ENCODE measurements at places on chromosomes 4 and X.

DNA sequence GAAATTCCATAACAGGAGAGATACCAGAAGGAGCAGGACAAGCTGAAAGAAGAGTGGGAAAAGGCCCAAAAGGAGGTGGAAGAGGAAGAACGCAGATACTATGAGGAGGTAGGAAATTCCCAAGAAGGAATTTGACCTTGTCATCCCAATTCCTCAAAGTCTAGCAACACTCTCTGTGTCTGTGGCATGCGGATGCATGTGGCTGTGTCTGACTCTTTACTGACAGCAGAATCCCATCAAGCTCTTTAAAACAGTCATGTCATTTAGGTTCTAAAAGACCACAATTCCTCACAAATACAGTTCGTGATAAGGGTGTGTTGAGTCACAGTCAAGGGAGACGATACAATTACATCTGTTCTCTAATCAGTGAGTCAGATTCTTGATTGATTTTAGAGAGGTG is 68.5 kb downstream of the PHOX2B start:
- no peak for DNase-seq

DNA sequence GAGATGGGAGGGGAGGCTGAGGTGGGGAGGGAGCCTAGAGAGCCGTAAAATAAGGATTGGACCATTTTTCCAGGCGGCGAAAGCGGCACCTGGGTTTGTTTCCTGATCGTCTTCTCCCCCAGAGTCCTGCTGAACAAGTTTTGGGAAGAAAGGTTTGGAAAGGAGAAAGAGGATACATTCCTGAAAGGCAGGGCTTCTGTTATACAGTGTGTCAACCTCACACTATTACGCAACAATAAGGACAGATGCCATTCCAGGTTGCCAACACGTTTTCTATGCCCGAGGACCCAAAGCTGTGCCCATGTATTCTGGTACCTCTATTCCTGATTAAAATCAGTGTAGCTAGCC is 658 bp downstream of the SCOC start:
- no peak for DNase-seq

- no peak for DNase-seq
These were observed 336.4 kb upstream of the AGA start for GRCh38 chr4:177778623-177779022.

- no peak for DNase-seq
These were observed 390.1 kb downstream of the PDGFC start for GRCh38 chr4:156581282-156582063.

GRCh38 chr4:14925471-14925870 is 76.8 kb upstream of the CPEB2 start:
- no peak for DNase-seq

DNA sequence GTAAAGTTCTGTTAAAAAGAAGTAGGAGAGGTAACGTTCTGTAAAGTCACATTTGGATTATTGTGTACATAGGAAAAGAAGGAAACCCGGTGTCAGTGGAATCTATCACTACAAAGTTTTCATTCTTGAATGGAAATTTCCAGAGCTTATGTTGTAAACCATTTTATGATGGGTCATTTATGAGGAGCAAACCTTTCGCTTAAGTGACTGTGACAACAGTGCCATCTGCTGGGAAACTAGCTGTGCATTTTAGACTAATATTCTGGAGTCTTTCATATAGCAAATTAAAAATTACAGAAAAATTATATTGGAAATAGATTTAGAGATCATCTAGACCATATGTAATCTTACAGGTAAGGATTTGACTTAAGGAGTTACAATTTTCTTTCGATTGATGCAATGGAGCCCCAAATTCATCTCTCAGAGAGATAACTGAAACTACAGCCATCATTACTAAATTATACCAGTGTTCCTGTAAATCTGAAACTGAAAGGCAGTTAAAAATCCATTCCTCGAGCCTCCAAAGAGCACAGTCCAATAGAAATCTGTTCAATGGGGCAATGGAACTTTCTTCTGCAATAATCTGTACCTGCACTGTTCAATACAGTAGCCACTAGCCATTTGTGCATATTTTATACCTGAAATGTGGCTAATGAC is 26.9 kb downstream of the ASB9 start:
- peak; percentile 56 for DNase-seq

DNA sequence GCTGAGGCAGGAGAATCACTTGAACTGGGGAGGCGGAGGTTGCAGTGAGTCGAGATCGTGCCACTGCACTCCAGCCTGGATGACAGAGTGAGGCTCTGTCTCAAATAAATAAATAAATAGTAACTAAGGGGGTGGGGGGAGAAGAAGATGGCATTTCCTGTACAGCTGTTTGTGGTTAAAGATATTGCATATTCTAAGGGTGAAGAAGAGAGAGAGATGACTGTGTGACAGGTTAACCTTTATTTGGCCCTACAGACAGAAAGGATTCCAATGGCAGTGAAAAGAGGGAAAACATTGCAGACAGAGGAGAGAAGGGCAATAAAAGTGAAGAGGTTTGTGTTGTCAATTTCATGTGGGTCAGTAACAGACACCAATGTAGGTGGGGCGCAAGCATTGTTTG is 9.4 kb downstream of the TASL start:
- DNase-seq, result no peak

- peak; percentile 24 for DNase-seq
These were observed 75.2 kb downstream of the INTS12 start for GRCh38 chr4:105633241-105633640.

DNA sequence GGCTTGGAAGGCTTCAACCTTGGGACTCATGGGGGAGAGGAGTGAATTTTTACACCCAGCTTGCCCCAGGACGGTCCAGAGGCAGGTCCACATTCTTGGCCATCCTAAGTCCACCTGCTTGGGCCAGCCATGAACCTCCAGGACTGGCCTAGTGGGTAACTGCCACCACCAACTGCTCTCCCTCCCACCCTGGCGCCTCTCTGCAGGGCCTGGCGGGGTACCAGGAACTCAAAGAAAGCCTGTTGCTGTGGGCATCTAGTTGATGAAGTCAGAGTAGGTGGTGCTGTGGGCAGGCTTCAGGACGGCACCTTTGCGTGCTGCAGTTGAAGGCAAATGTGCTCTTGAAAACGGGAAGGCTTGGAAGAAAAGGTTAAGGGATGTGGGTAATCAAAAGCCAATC is 12.0 kb downstream of the BCOR start:
- no peak for DNase-seq

GRCh38 chr4:88674565-88674964 is 23.1 kb downstream of the NAP1L5 start:
- DNase-seq, result no peak

DNA sequence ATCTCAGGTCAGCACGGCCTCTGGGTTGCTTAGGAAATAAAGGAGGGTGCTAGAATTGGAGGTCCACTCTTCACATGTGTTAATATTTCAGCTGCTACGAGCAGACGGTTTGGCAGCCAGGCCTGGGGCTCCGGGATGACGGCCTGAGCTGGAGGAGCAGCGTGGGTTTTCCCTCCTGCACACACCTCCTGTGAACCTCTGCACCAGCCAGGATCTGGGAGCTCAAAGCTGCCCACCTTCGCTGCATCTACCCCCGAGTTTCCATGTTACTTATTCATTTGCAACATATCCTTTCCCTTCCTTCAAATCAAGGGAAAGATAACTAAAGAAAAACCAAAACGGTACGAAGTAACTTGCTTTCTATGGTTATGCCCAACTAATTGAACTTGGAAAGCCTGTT is 13.6 kb downstream of the STOX2 start:
- DNase-seq, result no peak

GRCh38 chrX:55697381-55697780 is 20.2 kb upstream of the RRAGB start:
- no peak for DNase-seq

DNA sequence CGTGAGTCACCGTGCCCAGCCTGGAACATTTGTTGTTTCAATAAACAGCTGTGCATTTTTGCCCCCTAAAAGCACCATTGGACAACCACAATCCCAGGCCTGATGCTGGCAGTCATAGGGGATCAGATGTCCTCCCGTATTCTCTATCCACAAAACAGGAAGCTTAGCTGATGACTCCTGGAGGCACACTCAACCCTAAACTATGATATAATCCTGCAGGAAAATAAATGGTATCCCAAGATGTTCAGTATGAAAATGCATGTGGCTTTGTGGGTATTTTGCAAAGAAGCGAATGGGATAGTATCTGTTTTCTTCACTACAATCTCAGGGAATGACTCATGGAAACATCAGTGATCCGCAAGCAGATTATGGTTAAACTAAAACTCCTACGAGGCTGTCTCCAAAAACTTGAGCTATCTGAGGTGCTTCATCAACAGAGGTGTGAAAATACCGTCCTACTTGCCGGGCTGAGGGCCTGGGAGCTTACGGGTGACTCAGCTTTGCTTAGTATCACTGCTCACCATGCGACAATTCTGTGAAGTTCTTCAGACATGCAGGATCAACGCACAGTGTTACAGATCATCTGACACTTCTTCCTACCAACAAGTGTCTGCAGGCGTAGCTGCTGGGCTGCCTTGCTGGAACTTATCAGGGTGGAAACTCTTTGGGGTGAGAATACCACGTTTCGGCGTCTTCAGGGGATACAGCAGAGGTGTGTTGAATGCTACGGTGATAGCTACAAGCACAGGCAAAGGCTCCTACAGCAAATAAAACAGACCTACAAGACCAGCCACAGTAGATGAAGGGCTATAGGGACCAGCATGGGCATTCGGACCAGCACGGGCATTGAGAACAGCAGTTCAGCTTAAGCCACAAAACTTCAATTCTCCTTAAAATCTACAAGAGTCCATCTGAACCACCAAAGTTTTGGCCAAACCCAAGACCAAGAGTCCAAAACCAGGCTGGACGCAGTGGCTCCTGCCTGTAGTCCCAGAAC is 148.5 kb downstream of the DHRSX start:
- peak; percentile 71 for DNase-seq

- peak; percentile 57 for DNase-seq
These were observed 12.0 kb downstream of the EREG start for GRCh38 chr4:74376888-74377483.

DNA sequence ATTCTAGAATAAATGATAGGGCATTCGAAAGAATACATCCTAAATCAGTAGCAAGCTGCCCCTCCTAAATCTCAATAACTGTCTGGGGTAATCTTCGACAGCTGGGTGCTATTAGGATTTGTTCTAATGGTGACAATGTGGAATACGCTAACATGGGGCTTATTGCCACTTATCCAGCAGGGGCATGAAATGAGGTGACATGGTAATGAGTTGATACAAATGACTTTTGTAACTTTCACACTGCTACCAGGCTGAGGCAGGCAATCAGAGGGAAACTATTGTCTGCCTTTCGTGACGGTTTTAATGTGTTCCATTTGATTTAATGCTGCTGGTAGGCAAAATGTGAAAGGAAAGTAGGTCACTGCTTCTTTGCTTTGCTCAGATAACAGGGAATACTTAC is 1047.4 kb upstream of the PABPC4L start:
- DNase-seq, result no peak

GRCh38 chr4:87260477-87260876 is 40.1 kb upstream of the KLHL8 start:
- DNase-seq, result no peak

DNA sequence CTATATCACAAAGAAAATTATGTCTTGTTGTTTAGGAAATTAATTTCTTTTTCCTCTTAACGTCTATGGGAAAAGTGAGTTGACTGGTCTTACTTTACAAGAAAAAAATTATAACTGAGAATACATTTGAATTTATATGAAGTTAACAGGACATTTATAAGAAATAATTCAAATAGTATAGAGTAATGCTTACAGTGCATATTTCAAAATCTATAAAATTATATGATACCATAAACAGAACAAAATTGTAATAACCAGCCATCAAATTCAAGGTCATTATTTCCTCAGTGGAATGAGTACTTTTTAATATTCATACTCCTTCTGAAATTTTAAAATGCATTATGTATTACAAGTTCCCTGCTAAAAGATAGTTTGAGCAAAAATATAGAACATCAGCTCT is 884.5 kb downstream of the TECRL start:
- DNase-seq, result no peak

DNA sequence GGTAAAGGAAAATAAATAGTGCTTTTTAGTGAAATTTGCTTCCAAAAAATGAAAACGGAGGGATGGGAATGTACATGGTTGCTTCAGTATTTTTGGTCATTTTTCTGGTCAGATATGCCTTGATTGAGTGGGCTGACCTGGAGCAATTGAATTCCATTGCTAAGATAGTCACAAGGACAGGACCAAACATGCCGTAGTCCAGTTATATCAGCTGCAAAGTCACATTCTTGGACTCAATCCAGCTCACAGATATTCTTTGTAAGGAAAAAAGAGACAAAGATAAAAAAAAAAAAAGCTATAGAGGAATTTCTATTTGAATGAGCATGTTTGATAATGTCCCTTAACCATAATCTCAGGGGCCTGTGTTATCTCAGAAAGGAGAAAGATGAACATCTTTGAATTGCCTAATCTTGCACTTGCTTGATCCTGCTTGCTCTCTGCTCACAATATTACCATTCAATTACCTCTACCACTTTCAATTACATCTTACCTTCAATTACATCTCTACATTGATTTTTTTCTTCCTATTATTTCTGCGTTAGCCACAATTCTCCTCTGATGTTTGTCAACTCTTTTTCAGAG is 75.4 kb upstream of the PACRGL start:
- peak; percentile 83 for DNase-seq

- peak; percentile 26 for DNase-seq
These were observed 4.2 kb downstream of the CENPVL3 start for GRCh38 chrX:51614353-51615012.

DNA sequence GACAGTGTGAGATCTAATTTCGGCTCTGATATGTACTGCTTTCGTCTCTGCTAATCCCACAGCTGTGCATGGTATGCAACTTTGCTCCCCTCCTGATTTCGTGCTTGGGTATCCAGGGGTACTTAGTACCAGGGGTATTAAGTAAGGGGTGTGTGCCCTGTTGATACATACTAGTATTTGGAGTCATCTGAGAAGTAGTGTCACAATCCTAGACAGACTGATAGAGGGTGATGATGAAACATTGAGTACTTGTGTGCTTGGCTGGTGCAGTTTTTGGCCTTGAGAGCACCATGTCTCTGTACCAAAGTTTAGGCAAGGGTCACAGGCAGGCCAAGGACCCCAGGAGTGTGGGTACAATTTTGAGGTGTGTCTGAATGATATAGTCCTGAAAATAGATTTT is 10.9 kb downstream of the GPAT3 start:
- DNase-seq, result no peak

DNA sequence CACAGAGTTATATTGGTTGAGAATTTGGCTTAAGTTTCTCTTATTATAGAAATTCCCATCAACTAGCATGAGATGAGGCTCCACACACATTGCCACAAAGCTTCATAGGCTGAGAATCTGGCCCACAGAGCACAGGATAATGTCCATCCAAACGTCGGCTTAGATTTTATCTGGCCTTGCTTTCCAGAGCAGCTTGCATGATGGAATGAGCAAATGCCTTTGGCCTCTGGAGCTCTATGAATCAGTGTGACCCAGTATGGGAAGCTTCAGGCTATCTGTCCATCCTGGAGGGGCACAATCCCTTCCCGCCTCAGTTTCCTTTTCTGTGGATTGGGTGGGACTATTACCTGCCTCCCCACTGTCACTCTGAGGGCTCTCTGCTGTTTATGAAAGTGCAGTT is 131.5 kb upstream of the NDP start:
- peak; percentile 5 for DNase-seq

DNA sequence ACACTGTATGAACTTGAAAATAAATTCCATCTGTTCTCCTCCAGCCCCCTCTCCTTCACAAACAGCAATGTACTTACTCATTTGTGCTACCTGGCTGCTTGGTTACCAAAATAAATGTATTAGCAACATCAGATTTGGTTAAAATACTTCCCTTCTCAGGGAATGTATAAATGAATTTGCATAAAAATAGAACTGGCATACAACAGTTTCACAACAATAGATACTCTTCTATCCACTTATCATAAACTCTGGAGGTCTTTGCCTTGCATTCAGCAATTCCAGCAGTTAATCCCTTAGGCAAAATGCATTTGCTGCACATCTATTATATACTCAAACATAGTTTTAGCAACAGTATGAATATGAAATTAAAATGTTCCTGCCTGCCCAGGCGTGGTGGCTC is 658.2 kb downstream of the CENPC start:
- no peak for DNase-seq
